ENCODE measurements at places on chromosomes 5 and 9.

DNA sequence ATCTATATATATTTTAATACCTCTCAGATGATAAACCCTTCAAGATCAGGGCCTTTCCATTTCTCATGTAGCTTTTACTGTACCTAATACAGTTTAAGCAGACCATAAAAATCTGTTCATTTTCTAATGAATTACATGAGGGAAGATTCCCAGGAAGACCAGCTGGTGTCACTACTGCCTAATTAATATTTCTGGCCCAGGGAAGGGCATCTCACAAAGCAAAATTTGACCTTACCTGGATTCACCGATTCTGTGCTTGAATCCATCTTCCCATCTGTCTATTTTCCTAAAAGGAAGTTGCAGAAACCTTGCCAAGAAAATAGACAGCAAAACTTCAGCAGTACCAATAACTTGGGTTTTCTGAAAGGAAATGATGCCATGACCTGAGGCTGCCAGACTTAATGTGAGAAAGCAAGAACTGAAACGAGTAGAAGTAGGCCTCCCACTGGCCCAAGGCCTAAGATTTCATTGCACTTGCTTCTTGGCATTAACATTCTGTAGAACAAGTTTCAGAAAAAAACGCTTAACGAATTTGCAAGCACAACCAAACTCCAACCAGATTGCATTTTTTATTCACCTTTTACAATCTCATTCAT lies 83.0 kb upstream of the GLIS3 start:
- DNase-seq: no peak

DNA sequence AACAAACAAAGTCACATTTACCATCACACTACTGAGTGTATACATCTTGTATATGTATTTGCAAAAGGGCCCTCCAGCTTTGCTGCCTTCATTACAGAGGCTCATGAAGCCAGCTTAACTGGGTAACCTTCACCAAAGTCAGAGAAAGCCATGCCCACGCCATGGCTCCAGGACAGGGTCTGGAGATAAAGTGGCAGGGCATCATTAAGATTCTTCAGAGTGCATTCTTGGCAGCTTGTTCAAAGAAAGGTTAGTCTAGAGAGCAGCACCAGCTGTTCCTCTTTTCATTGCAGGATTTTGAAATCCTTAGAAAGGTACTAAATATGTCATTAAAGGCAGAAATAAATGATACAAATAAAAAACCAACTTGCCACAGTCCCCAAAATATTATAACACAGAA lies 333.2 kb downstream of the NDUFS4 start:
- no peak for DNase-seq

- no peak for DNase-seq
Observed at GRCh38 chr5:108898707-108899106, 151.0 kb downstream of the FER start.

DNA sequence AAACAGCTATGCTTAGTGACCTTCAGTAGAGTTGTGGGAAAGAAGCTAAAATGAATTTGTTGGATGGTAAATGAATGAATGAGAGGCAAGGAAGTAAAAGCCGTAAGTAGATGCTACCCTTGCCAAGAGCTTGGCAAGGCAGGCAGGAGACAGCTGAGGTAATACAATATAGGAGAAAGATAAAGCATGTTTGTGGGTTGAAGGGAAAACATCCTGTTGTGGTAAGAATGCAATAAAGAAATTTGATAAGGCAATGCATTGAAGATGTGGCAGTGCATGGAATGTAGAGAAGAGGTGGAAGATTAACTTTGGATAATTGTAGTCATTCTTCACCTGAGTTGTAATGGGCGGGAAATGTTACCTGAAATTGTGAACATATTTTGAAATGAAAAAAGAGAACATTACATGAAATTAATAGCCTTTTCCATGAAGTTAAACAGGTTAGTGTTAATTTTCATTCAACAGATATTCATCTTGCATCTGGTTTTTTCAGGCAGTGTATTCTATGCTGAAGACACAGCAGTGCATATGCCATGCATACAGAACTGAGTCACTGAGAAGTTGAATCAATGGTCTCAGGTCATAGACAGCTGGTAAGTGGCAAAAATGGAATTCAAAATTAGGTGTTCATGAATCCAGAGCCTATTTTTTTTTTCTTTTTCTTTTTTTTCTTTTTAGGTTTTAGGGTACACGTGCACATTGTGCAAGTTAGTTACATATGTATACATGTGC lies 43.4 kb upstream of the SPINK5 start:
- DNase-seq: no peak

DNA sequence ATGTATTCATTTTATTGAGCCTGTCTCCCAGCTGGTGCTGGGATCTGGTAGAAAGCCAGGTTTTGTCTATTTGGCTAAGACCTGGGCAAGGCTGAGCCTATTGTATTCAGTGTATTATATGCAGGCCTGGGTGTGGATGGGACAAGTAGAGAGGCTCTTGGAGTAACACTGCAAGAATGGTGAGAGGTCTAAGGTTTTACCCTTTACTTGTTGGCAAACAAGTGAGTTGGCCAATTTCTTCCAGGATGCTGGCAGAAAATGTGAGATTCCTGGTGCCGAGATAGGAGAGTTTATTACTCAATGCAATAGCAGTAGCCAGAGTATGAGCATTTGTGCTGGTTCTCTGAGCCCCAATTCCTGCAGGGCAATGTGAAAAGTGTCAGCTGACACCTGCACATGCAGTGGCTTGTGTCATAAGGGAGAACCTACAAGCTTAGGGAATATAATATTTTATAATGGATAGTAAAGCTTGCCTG lies 141.7 kb upstream of the PRLR start:
- no peak for DNase-seq

DNA sequence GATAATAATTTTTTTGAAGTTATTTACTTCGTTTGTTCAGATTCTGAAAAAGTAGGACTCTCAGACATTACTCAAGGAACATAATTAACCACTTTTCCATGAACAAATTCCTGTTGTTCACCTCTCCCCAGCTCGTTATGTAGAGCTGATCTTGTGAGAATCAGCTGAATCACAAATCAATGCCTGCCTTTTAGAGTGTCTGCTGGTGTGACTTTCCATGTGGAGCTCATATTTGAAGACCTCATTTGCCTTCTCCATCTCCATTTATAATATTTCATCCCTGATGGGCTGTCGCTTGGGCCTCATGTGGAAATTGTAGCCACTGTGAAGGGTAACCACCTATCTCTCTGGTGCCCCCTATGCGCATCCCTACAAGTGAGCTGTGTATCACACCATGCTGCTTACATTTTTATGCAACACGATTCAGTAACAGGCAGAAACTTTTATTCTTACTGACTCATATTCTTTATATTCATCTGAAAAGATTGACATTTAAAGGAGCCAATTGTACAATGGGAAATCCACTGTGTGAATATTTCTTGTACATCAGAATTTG lies 111.3 kb downstream of the STK32A start:
- DNase-seq: no peak

- peak; percentile 65 for DNase-seq
Observed at GRCh38 chr5:54807421-54807820, 178.0 kb downstream of the ESM1 start.

- no peak for DNase-seq
Observed at GRCh38 chr9:114372921-114373448, 14.8 kb downstream of the AKNA start.

GRCh38 chr9:107266624-107267368 lies 16.3 kb upstream of the RAD23B start:
- peak; percentile 50 for DNase-seq

- DNase-seq: peak; percentile 12
Observed at GRCh38 chr9:2227144-2227867, 212.2 kb downstream of the SMARCA2 start.

GRCh38 chr5:154729613-154730012 lies 25.6 kb upstream of the LARP1 start:
- no peak for DNase-seq

DNA sequence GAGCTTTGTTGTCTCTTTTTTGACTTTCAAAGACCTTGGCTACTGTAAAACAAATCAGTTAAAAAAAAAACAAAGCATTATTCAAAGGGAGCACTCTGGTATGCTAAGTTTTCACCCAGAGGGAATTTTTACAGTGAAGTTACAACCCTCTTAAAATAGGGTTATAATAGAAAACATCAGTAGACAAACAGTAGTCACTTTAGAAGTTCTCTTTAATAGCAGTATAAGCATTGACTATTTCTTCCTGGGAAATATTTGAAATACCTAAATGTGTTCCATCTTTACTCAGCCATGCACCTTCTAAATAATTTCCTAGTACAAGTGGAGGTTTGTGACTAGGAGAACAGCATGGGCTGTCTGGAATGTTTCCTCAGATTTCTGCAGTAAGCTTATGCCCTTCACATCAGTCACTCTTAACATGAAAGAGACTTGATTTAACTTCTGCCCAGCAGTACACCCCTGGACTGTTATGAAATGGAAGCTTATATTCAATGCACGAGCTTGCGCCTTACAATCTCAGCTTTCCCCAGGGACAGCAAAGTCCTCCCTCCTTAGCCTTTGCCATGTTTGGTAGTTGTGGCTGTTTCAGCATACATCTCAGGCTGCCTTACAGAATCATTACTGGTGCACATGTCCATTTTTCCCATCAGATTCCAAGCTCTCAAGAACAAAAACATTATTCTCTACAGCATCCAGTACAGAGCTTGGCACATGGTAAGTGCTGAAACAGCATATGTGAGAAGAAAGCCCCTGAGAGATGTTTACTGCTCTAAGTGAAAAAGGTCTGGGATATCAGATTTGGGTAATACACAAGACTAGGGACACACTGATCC lies 191.5 kb downstream of the ZNF608 start:
- DNase-seq: no peak

GRCh38 chr5:176818391-176819098 lies 8.2 kb downstream of the UNC5A start:
- DNase-seq: no peak

GRCh38 chr5:34043099-34043876 lies at the start of gene C1QTNF3:
Gene C1QTNF3 (minus strand): TSS chr5:34043213. CDS start chr5:34043125, 88 bp downstream.
- DNase-seq: peak; percentile 40

DNA sequence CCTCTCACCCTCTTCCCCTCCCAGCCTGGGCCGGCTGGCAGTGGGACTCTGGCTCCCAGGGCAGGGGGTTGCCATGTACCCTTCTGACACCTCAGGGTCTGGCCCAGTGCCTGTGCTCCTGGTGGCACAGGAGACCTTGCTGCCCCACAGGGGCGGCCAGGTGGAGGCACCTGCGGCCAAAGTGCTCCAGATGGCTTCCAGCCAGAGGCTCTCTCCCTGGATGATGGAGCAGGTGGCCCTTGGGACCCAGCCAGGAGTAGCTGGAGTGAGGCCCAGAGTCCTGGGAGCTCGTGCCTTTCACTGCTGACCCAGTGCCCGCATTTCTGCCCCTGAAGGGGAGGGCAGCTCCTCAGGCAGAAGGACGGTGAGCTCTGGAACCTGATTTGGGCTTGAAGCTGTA lies 87.3 kb downstream of the NTNG2 start:
- DNase-seq: no peak

DNA sequence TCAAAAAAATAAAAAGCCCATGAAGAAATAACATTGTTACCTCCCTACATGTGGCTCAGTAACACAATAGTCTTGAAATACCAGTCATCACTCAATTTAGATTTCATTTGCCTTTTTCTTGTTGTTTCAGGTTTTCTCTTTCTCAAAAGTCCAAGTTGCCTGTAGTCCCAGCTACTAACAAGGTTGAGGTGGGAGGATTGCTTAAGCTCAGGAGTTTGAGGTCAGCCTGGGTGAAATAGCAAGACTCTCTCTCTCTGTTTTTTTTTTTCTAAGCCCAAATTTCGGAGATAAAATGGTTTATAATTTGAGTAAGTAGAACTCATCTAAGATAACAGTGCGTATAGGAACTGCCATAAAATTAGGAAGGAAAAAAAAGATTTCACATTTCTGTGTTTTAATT lies 17.5 kb upstream of the NDUFS4 start:
- no peak for DNase-seq

- DNase-seq: no peak
Observed at GRCh38 chr5:103693517-103693916, 130.9 kb upstream of the NUDT12 start.

DNA sequence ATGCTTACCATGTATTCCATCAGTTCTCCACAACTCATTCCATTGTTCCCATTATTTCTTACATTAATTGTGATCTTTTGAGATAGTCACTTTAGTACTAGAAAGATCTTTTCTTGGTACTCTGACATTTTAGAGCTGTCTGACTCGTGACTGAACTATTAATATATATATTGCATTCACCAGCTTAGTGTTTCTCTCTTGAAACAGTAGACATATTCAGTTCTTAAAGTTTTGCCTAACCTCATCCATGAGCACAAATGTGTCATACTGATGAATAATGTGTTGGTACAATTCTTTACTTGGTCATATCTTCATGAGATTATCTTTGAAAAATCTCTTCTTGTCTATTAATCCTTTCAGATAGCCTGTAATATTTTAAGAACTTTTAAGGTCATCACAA lies 74.3 kb downstream of the NLN start:
- DNase-seq: no peak

GRCh38 chr5:53884844-53885243 lies 324.4 kb downstream of the NDUFS4 start:
- DNase-seq: peak; percentile 14

- no peak for DNase-seq
Observed at GRCh38 chr5:151625285-151625684, 34.2 kb upstream of the FAT2 start.

DNA sequence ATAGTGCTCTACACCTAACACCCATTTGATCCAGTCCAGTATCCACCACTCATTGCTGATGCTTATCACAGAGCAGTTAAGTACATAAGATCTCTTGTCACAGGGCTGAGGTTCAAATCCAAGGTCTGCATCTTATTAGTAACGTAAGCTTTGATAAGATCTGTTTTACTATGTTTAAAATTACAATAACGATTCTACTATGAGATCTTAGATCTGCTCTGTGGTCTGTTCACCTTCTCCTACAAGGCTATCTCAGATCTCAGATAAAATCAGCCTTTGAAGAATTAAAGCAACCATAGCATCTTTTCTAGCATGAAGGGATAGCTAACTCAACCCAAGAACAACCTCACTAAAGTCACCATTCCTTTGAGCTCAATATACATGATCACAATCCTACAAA lies 431.0 kb upstream of the RORB start:
- DNase-seq: no peak

GRCh38 chr9:87864915-87865314 lies 17.8 kb upstream of the SPATA31E1 start:
- DNase-seq: no peak

- no peak for DNase-seq
Observed at GRCh38 chr5:141398608-141399007, 861 bp downstream of the PCDHGB5 start.

- DNase-seq: no peak
Observed at GRCh38 chr5:148297731-148298130, 14.5 kb upstream of the SPINK7 start.

- DNase-seq: no peak
Observed at GRCh38 chr5:82054004-82054710, 82.3 kb downstream of the ATG10 start.

DNA sequence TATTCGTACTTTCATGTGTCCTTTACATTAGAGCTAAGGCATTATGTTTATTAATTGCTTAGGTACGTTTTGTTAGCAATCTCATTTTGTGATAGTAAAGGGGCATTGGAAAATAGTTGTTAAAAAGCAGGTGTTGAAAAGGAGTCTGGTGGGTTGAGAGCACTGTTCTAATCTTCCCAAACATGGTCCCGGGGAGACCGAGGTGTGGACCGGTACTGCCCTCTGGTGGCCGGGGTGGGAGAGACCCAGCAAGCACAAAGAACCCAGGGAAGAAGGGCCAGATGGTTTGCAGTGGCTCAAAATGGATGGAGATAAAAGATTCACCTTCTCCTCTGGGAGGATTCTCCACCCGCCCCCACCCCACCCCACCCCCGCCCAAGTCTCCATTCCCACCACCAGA lies 26.1 kb downstream of the IDNK start:
- peak; percentile 7 for DNase-seq

- DNase-seq: no peak
Observed at GRCh38 chr9:71687676-71688075, 80.6 kb downstream of the CEMIP2 start.

- no peak for DNase-seq
Observed at GRCh38 chr5:78638423-78638822, 10.1 kb downstream of the LHFPL2 start.

Measured in fibroblast of skin of left biceps (primary cell).